IMR-90 (cell line): ENCODE measurements at places on chromosomes 2 and 18. TPM values are rescaled to one million over a fixed set of nuclear protein-coding genes. Genes with fewer than 3 reads are reported as not detected.

GRCh38 chr18:13258921-13259320 is 40.4 kb downstream of the LDLRAD4 start:
- no peak for DNase-seq

DNA sequence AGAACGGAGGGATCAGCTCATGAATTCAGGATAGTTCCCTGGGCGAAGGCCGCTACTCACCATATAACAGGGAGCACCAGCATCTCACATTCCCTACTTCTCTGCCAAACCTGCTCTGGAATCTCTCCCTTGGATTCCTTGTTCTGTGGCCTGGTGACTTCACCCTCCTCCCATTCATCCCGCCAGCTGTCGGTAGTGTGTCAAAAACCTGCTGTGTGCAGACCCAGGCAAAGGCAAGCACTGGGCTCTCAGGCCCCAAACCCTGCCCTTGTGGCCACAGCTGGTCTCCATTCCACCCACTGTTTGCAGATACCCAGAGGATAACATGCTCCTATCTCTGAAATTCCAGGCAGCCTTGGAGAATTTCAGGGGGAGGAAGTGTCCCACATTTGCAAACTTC is 151.6 kb downstream of the CAPN13 start:
- peak; percentile 82 for DNase-seq

DNA sequence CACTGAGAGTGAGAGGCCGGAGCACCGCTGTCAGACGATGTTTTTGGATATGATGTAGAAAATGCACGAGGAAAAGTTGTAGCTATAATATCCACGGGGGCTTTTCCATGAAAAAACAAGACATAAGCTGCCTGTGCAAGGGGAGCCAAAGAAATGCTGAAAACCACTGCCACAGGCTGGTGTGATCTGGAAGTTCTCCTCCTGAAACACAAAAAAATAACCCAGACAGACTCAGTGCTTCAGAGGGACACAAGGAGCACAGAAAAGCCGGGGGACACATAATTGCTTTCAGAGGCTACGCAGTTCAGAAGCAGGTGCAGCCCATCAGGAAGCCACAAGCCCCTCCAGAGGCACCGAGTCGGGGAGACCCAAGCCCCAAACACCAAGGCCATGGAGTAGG is 98.2 kb downstream of the ZNF516 start:
- DNase-seq = no peak

- DNase-seq = no peak
Measured at GRCh38 chr2:185802926-185803325, 64.3 kb downstream of the FSIP2 start.

DNA sequence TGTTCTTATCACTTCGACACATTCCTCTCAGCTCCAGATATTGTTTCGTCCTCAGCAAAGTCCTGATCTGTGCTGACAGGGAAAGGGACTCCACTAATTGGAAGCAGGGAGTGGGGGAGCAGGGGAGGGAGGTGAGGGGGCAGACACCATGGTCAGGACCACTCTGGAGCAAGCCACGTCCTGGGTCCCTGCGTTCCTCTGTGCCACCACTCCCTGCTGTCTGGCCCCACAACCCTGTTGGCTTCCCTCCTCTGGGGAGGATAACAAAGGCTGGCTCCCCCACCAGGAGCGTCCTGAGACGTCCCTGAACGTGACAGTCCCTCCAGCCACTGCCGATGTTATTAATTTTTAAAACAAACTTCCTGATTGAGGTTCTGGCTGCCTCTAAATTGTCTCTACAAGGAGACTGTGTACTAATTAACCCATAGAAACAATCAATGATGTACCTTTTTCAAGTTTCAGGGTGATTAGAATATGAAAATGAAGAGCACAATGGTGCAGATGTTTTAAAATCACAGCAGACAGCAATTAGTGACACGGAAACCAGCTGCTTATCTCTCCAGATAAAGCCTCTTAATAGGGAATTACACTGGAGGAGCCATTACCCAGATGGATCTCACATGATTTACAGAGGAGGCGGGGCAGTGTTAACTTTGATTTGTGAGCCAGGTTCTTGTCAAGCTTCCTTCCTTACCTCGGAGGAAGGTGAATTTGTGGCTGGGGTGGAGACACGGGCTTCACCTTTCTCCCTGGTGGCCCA is 257.5 kb downstream of the SETBP1 start:
- DNase-seq = no peak

DNA sequence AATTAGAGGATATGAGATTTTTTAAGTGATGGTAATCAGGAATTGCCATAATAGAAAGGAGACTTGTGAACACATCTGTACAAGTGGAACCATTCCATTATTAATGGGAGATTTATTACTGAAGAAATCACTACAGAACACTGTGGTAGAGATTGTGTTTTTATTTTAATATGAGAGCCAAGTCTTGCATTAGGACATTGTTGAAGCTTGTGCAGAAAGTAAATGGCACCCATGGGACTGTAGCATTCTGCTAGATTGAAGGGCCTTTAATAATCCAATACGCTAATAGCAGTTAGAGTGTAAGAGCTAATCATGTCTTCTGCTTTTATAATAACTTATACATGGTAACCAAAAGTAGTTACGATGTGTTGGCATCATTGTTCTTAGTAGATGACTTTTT is 83.6 kb downstream of the VRK2 start:
- no peak for DNase-seq

DNA sequence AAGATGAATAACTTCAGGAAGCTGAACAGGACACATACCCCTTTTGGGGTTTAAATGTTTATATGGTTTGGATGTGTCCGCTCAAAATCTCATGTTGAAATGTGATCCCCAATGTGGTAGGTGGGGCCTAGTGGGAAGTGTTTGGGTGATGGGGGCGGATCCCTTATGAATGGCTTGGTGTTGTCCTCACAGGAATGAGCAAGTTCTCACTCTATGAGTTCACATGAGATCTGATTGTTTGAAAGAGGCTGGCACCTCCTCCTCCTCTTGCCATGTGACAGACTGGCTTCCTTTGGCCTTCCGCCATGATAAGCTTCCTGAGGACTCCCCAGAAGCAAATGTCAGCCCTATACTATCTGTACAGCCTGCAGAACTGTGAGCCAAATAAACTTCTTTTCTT is 88.6 kb upstream of the ZNF532 start:
- DNase-seq = peak; percentile 13

DNA sequence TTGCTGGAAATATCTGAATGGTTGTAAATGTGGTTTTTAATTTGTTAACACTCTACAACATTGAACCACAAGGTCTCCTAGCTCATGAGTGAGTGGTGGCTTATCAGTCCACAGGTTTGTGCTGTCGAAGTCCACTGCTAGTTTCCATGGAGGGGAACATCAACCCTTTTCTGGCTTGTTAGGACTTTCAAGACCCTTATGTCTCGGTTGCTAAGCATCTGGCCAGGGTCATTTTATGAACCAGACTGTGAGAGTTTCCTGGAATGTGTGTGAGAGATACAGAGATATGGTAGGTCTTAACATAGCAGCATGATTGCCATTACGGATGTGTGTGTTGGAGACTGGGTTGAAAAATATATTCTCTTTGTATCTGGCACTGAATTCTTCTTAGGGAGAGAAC is 36.9 kb downstream of the KCNE4 start:
- DNase-seq = no peak

- no peak for DNase-seq
Measured at GRCh38 chr18:76131738-76132137, 363.3 kb downstream of the ZNF516 start.

DNA sequence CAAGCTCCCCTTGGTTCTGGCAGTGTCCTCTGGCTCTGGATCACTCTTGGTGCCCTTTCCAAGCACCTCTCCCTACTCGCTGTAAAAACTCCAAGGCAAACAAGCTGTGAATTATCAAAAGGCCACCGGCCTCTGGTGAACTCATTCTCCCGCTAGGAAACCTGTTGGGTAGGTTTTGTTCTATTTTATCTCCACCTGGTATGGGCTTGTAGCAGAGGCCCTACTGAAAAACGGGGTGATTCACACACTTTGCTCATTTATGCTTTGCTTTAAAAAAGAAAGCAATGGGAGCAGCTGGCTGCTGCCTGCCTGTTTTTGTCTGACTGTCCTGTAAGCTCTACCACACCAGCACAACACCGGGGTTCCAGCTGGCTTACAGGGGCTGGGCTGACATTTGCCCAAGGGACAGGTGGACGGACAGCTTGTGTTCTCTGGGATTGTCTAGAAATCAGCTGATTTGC is 56.8 kb downstream of the SH3BP4 start:
- no peak for DNase-seq

DNA sequence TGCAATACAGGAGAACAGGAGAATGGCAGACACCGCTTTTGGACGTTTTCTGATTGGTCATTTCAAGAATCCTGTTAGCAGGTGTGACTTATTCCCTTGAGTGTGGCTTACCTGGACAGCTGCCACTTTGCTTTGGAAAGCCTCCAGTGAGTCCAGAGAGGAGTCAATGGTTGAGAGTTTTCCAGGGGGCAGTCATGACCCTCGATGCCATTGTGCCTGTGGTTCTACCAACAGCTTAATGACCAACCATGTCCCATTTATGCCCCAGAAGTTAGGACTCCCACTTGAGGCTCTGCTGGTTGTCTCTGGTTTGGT is 12.4 kb downstream of the IGFBP2 start:
- no peak for DNase-seq

GRCh38 chr18:60064271-60064670 is 164.5 kb downstream of the PMAIP1 start:
- peak; percentile 31 for DNase-seq

DNA sequence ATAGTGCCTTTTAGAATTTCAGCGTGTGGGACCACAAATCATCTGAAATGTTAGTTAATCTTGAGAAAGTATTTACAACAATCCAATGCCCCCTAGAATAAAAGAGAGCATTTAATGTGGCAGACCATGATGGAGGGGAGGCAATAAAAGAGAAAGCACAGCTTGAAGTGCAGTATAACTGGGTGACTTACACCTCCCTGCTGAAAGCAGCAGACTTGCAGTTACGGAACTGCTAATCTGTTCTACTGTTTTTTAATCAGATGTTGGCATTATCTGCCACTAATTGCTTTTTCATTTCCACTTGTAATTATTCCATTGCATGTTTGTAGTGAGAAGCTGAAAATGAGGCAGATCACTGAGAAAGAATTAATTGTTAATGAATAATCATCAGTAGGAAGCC is 130.5 kb upstream of the ITGA4 start:
- no peak for DNase-seq

DNA sequence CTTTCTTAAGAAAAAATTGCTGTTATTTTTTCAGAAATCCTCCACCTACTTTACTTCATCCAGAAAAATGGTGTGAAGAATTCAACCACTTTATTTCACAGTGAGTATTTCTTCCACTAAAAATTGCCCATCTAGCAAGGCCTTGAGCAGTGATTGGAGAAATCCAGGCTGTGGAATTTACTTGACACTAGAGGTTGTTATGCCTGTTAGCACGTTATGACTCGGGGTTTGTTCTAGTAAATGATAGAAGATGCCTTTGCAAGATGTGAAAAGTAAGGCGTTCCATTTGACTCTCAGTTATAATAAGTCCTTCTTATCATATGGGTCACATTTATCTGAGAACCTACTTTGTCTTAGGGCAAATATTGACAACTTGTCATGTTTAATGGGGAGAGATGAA is 157.4 kb downstream of the MYO3B start:
- no peak for DNase-seq

- DNase-seq = no peak
Measured at GRCh38 chr2:155815275-155815674, 517.2 kb downstream of the NR4A2 start.

GRCh38 chr2:99159594-99159993 is 4.8 kb downstream of the LIPT1 start:
- DNase-seq = no peak

- no peak for DNase-seq
Measured at GRCh38 chr18:58015065-58015780, 28.8 kb upstream of the NEDD4L start.

GRCh38 chr2:170530284-170530745 is 184.8 kb upstream of the SP5 start:
- DNase-seq = peak; percentile 34

DNA sequence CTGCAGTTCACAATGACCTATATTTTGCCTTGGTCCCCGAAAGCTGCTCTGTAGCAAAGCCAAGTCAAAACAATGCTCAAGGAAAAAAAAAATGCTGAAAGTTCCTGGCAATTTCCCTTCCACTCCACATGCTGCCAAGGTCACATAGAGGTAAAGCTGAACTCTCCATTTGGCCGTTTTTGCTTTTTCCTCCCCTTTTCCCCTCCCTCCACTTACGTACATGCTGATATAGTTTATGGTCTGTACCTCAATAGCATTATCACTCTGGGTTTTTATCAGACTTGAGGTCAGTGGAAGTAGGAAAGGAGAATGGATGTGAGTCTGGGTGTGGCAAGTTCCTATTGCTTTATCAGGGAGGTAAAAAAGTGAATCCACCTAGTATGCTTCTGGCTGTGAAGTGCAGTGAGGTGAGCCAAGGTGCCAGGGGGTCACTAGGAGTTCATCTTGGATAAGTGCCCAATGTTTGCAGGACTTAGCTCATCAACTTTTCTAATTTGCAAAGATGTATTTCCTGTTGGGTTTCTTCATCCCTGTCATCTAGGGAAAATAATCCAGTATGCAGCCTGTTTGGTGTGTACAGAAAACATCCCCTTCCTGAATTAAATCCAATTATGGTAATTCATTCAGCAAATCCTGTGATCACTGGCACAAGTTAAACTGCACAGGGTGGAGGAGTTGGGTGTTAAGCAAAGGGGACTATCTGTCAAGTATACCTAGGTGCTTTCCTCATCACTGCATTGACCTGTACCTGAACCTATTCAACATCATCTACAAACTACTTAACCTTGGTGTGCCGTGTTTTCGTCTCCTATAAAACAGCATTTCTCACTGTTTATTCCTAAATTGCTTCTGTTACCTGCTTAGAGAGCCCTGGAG is 124.3 kb upstream of the CYP26B1 start:
- no peak for DNase-seq

DNA sequence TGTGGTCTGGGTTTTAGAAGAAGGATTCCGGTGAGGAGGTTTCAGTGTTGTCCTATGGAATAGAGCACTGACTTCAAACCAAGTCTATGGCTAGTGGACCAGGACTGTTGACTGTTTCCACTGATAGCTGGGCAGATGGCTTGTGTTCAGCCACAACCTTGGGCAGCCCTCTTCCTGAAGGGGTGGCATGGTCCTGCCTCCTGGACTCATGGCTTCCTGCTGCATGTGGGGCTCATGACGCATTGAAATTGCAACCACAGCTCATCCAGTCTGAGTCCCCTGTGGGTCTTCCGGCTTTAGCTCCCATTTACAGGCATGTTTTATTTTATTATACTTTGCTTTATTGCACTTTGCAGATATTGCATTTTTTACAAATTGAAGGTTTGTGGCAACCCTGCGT is 105.0 kb downstream of the B3GNT2 start:
- DNase-seq = peak; percentile 6

- DNase-seq = no peak
Measured at GRCh38 chr2:141068053-141068682, 1062.6 kb downstream of the LRP1B start.

GRCh38 chr2:72316774-72317173 is 169.1 kb upstream of the CYP26B1 start:
- DNase-seq = no peak

GRCh38 chr2:232633413-232634205 is at the start of gene EFHD1:
Gene EFHD1, plus strand, starts transcription at chr2:232633604. Its CDS starts 101 bp downstream, at chr2:232633705.
- peak; percentile 34 for DNase-seq

The CNGA3 gene
- not detected in 2 replicates for polyA plus RNA-seq

The C2orf78 gene
- polyA plus RNA-seq = 0.03 TPM in 1 of 2 replicates, not detected in the other

The TEX44 gene
- polyA plus RNA-seq = not detected in 2 replicates

The TLX2 gene
- polyA plus RNA-seq = not detected in 2 replicates

The NEU2 gene
- polyA plus RNA-seq = not detected in 2 replicates

The SLC4A5 gene
- polyA plus RNA-seq = 0.20 and 0.22 TPM in 2 replicates

The HNMT gene
- 6.3 and 6.4 TPM in 2 replicates for polyA plus RNA-seq

The IL36A gene
- not detected in 2 replicates for polyA plus RNA-seq

The PER2 gene
- polyA plus RNA-seq = 1.7 and 2.1 TPM in 2 replicates

The COLEC11 gene
- polyA plus RNA-seq = 0.24 and 0.55 TPM in 2 replicates

The MC5R gene
- polyA plus RNA-seq = not detected in 2 replicates

The HOXD3 gene
- not detected in 2 replicates for polyA plus RNA-seq

The ESPNL gene
- 2.0 and 2.6 TPM in 2 replicates for polyA plus RNA-seq

The STRN gene
- polyA plus RNA-seq = 4.9 and 5.1 TPM in 2 replicates

The MREG gene
- 1.0 and 1.1 TPM in 2 replicates for polyA plus RNA-seq
